ENCODE measurements at places on chromosomes 3 and 15.

- DNase-seq, result no peak
These were observed 51.1 kb downstream of the UACA start for GRCh38 chr15:70712271-70712670.

- DNase-seq, result no peak
These were observed 41.9 kb downstream of the SMAD6 start for GRCh38 chr15:66743703-66744536.

DNA sequence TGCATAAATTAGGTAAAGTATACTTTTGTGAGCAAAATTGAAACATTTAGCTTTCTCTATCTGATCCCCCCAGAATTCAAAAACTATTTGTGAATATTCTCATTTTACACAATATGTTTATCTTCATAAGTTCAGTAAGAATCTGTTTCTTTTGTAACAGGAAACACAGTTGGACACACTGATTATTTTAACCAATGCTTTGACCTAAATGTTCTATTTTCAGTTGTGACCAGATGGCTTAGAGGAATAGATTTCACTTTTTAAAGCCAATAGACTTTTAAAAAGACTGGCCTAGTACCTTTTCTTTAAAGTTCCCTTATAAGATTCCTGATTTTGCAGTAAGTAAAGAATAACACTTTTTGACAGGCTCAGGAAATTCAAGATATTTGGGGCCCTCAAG, 74.0 kb upstream of the STRIT1 start:
- DNase-seq, result no peak

DNA sequence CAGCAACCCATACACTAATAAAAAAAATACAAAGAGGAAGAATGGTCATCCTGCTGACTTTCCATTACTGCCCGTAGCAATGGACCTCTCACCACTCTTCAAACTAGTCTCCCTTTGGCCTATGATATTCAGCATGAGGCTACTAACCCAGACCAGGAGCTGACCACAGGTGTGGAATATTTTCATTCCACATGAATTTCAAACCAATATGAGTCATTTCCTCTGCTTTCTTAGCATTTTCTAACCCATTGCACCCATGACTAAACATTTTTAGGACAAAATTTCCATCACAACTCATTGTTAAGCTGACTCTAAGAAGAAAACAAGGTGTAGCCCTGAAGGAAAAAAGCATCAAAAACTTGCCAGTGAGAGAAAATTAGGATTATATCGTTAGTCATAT, 34.0 kb upstream of the ZPLD1 start:
- no peak for DNase-seq

- DNase-seq, result no peak
These were observed 29.1 kb upstream of the LXN start for GRCh38 chr3:158701420-158702065.

DNA sequence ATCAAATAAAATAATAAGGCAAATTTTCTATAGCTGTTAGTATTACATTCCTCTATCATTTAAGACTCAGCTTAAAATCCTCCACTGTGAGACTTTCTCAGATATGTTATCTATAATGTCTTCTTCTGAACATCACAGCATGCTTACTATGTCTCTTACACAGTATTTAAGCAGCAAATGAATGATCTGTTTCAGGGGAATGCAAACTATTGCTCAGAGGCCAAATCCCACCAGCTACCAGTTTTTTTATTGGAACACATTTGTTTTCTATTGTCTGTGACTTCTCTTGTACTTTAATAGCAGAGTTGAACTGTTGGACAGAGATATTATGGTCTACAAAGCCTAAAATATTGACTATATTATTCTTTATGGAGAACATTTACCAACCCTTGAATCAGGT, 59.6 kb downstream of the C3orf38 start:
- no peak for DNase-seq
